Adrenal gland (tissue), 19 donors: ENCODE measurements at places on chromosomes 2 and 18. TPM values are rescaled to one million over a fixed set of nuclear protein-coding genes. Genes with fewer than 3 reads are reported as not detected.

GRCh38 chr2:3827673-3828575 is 124.5 kb downstream of the DCDC2C start:
- peak; percentile 58 for DNase-seq
- no peaks in the 10 kb centered on the region for H3K4me1 ChIP-seq
- no peaks in the 10 kb centered on the region for H3K36me3 ChIP-seq

MAP2 gene
- total RNA-seq, result 4.4 TPM

DNA sequence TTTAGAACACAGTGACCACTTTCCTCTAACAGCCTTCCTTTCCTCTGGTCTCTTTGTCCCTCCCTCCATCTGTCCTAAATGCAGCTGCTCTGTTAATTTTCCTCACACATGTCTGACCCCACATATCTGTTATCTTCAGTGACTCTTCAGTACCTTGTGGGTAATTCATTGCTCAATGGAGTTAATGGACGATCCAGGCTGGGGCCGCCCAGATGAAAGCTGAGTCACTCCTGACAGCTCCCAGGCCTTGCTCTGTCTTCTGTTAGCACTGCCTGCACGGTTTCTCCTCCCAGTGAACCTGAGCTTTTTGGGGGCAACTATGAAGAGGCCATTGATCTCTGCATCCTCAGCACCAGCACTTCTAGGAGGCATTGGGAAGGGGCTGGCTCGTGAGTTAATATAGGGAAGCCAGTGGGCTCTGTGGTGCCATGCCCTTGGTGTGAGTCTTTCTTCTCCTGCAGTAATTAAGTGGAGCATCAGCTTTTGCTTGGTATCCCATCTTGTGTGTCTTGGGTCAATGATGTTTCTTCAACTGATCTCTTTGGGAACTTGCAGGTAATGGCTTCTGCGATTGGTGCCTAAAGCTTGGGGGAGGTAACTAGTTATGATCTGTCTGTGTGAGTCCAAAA is 67.3 kb downstream of the SNORC start:
- H3K27me3 ChIP-seq, result no peaks in the 10 kb centered on the region
- H3K36me3 ChIP-seq, result no peaks in the 10 kb centered on the region
- no peak overlapping the region for H3K4me3 ChIP-seq
- H3K4me1 ChIP-seq, result no peaks in the 10 kb centered on the region
- peak; percentile 69 for DNase-seq
- no peak overlapping the region for H3K27ac ChIP-seq

DNA sequence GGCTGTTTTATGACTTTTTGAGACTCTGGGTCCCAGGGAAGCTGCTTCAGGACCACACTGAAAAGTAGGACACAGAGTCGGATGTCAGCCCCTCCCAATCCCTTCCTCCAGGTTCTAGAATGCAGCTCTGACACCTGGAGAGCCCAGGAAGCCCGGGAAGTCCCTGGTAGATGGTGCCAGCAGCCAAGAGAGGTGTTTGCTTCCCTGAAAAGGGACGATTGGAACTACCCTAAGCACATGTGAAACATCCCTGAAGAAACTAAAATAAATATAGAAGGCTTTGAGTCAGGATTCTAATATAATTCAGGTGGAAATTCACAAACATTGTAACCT is 163.2 kb upstream of the CYRIA start:
- no peaks in the 10 kb centered on the region for H3K36me3 ChIP-seq
- H3K27me3 ChIP-seq, result no peaks in the 10 kb centered on the region
- DNase-seq, result no peak
- H3K4me1 ChIP-seq, result no peaks in the 10 kb centered on the region

- H3K4me1 ChIP-seq, result no peaks in the 10 kb centered on the region
- no peaks in the 10 kb centered on the region for H3K36me3 ChIP-seq
- H3K27me3 ChIP-seq, result no peaks in the 10 kb centered on the region
- no peak for DNase-seq
Observed at GRCh38 chr2:201320701-201321100, 36.4 kb downstream of the FLACC1 start.

DNA sequence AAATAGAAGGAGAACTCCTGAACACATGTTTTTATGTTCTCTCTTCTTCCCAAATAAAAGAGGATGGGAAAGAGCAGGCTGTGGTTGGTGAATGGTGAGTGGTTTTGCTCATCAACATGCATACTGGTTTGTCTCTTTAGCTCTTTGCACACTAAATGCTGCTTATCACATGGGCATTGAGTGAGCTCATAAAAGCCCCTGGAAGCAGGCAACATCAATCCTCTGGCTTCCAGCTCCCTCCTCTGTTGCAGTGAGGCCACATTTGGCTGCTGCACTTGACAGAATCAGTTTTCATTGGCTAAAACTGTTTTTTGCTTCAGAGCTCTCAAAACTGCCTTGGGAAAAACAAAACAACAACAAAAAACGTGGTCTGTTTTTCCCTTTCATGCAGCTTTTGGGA is 1308.2 kb upstream of the NRXN1 start:
- H3K27me3 ChIP-seq, result no peaks in the 10 kb centered on the region
- no peaks in the 10 kb centered on the region for H3K4me1 ChIP-seq
- no peaks in the 10 kb centered on the region for H3K36me3 ChIP-seq
- H3K27ac ChIP-seq, result no peak overlapping the region
- no peak for DNase-seq

GRCh38 chr2:203018181-203018580 is 3.5 kb downstream of the NBEAL1 start:
- DNase-seq, result no peak
- H3K4me1 ChIP-seq, result peaks cover 58% of the 10 kb centered on the region
- H3K27ac ChIP-seq, result peak overlapping the region; percentile 0
- no peak overlapping the region for H3K4me3 ChIP-seq
- no peaks in the 10 kb centered on the region for H3K36me3 ChIP-seq

DNA sequence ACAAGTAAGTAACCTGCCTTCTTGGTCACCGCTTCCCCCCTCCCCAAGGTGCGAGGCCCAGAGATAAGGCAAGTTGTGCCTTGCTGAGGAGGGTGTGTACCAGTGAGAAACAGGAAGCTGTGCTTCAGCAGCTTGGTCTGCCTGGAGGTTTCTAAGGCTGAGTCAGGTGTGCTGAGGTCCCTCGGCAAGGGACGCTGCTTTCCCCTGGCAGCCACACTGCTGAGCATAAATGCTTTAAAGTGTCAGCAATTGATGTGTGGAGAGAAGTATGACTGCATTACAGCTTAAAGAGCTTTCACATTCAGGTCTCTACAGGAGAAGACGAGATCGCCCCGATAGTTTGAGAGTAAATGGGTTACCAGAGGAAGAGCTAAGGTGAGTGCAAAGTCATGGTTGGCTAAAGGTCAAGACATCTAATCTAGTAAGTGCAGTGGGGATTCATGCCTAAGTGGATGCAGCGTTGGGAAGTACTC is 86.9 kb downstream of the LIMS1 start:
- DNase-seq, result no peak
- no peak overlapping the region for H3K4me3 ChIP-seq
- no peak overlapping the region for H3K27ac ChIP-seq
- H3K27me3 ChIP-seq, result no peaks in the 10 kb centered on the region

DNA sequence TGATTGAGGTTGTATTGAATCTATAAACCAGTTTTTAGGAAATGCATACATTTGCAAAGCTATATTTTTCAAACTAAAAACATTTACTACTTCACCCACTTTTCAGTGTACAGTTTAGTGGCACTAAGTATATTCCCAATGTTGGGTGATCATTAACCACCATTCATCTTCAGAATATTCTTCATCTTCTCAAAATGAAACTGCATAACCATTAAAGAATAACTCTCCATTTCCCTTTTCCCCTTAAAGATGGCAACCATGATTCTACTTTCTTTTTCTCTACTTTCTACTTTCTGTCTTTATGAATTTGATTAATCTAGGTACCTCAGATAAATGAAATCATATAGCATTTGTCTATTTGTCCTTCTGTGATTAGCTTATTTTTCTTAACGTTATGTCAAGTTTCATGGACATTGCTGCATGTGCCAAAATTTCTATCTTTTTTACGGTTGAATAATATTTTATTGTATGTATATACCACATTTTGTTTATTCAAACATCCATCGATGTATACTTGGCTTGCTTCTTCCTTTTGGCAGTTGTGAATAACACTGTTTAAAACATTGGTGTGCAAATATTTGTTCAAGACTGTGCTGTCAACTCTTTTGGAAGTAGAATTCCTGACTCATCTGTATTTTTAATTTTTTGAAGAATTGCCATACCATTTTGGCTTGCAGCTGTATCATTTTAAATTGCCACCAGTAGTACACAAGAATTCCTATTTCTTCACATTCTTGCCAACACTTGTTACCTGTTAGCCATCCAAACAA is 104.9 kb downstream of the RPRM start:
- H3K27me3 ChIP-seq, result no peaks in the 10 kb centered on the region
- DNase-seq, result no peak
- H3K4me3 ChIP-seq, result no peak overlapping the region
- no peaks in the 10 kb centered on the region for H3K4me1 ChIP-seq

DNA sequence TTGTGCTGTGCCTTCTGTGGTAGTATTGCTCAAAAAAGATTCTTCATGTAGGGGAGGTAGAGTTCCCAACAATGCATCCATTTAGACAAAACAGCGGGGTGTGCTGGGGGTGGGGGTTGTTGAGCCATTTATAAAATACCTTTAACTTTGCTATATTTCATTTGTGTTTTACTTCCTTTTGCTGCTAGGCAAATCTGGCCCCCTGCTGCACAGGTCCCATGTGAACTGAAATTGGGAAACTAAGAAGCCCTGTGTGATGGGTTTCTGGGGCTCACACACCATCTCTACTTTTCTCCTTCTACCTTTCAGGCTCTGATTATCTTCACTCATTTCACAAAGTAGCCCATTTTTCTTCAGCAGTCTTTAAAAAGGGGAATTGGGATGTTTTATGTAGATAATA is 52.7 kb upstream of the ITGA4 start:
- H3K4me3 ChIP-seq, result no peak overlapping the region
- H3K27ac ChIP-seq, result no peak overlapping the region
- H3K27me3 ChIP-seq, result no peaks in the 10 kb centered on the region
- no peaks in the 10 kb centered on the region for H3K4me1 ChIP-seq

DNA sequence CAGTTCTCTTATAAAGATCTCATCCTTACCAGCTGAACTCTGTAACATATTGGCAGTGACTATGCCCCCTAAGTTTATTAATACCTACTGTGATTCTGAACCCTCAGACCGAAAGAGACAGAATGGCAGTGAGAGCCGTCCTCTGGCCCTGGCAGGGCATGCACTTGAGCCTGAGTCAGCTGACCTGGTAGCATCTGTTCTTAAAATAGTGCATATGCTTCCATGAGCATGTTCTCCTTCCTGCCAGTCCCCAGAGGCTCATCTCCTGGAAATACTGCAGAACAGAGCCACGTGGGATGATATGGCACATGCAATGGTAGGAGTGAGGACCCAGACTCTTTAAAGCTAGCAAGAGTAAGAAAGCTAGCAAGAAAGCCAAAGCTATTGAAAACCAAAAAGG is 59.0 kb downstream of the RASGRP3 start:
- no peaks in the 10 kb centered on the region for H3K27me3 ChIP-seq
- H3K4me1 ChIP-seq, result no peaks in the 10 kb centered on the region

DNA sequence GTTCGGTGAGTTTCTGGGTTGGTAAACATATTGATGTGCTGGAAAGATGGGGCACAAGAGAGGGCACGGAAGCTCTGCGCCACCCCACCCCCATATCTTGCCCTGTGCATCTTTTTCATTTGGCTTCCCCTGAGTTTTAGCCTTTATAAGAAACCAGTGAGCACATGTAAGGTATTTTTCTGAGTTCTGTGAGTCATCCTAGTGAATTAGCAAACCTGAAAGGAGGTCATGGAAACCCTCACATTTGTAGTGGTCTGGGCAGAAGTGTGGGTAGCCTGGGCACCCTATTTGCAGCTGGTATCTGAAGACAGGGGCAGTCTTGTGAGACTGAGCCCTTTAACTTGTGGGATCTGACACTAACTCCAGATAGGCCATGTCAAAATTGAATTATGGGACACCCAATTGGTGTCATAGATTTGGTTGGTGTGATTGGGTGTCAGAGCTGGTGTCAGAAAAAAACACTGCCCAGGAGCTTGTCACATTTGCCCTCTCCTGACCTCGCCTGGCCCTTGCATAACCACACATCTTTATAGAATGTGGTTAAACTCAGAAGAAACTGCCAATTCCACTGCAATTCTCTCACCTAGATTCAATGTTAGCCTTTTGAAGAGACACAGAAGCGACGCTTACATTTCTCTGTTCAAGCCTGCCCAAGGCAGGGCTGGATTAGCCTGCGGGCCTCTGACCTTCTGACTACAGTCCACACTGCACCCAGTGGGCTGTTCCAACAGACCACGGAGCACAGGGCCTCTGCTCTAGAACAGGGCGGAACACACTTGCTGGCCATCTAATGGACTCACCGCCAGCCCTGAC is 12.0 kb upstream of the GALM start:
- no peaks in the 10 kb centered on the region for H3K27me3 ChIP-seq
- peak overlapping the region; percentile 55 for H3K27ac ChIP-seq
- H3K36me3 ChIP-seq, result no peaks in the 10 kb centered on the region
- no peak overlapping the region for H3K4me3 ChIP-seq

GRCh38 chr2:211957799-211958198 is 580.8 kb downstream of the ERBB4 start:
- no peak overlapping the region for H3K4me3 ChIP-seq
- no peaks in the 10 kb centered on the region for H3K4me1 ChIP-seq
- H3K27me3 ChIP-seq, result no peaks in the 10 kb centered on the region
- no peaks in the 10 kb centered on the region for H3K36me3 ChIP-seq

INO80C gene
- total RNA-seq, result 23.9 TPM

- H3K4me1 ChIP-seq, result no peaks in the 10 kb centered on the region
- no peaks in the 10 kb centered on the region for H3K27me3 ChIP-seq
- no peak for DNase-seq
- H3K27ac ChIP-seq, result no peak overlapping the region
Observed at GRCh38 chr2:186561467-186562208, 28.2 kb upstream of the ITGAV start.

DNA sequence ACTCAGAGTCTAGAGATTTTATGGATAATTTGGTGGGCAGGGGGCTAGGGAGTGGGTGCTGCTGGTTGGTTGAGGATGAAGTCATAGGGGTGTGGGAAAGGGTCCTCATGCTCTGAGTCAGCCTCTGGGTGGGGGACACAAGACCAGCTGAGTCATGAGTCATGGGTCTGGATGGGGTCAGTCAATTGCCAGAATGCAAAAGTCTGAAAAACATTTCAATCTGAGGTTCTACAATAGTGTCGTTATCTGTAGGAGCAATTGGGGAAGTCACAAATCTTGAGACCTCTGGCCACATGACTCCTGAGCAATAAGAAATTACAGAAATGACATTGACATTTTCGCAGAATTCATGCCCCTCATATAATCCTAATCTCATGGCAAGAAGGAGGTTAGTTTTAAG is 15.1 kb downstream of the NMS start:
- no peak overlapping the region for H3K4me3 ChIP-seq
- no peak for DNase-seq
- no peaks in the 10 kb centered on the region for H3K4me1 ChIP-seq
- H3K36me3 ChIP-seq, result no peaks in the 10 kb centered on the region
- H3K27me3 ChIP-seq, result no peaks in the 10 kb centered on the region
- no peak overlapping the region for H3K27ac ChIP-seq

- H3K4me3 ChIP-seq, result no peak overlapping the region
- no peak overlapping the region for H3K27ac ChIP-seq
- no peaks in the 10 kb centered on the region for H3K27me3 ChIP-seq
- no peaks in the 10 kb centered on the region for H3K4me1 ChIP-seq
- no peaks in the 10 kb centered on the region for H3K36me3 ChIP-seq
- no peak for DNase-seq
Observed at GRCh38 chr2:85156619-85157018, 23.4 kb downstream of the TCF7L1 start.

GRCh38 chr2:46319711-46320110 is 22.5 kb downstream of the EPAS1 start:
- no peak overlapping the region for H3K4me3 ChIP-seq
- DNase-seq, result no peak
- no peak overlapping the region for H3K27ac ChIP-seq
- H3K27me3 ChIP-seq, result no peaks in the 10 kb centered on the region

- DNase-seq, result no peak
- no peak overlapping the region for H3K4me3 ChIP-seq
- no peak overlapping the region for H3K27ac ChIP-seq
- peaks cover 6% of the 10 kb centered on the region for H3K4me1 ChIP-seq
- no peaks in the 10 kb centered on the region for H3K27me3 ChIP-seq
- no peaks in the 10 kb centered on the region for H3K36me3 ChIP-seq
Observed at GRCh38 chr18:13688191-13689136, 37.9 kb downstream of the FAM210A start.
